Right hindlimb (tissue), 1 donor: ENCODE measurements at places on chromosomes 11 and 22.
A peak's percentile ranks its signal among the peaks of the same experiment; 100 is the strongest.

- DNase-seq = no peak
Measured at GRCh38 chr11:18754308-18754707, 28.3 kb upstream of the IGSF22 start.

DNA sequence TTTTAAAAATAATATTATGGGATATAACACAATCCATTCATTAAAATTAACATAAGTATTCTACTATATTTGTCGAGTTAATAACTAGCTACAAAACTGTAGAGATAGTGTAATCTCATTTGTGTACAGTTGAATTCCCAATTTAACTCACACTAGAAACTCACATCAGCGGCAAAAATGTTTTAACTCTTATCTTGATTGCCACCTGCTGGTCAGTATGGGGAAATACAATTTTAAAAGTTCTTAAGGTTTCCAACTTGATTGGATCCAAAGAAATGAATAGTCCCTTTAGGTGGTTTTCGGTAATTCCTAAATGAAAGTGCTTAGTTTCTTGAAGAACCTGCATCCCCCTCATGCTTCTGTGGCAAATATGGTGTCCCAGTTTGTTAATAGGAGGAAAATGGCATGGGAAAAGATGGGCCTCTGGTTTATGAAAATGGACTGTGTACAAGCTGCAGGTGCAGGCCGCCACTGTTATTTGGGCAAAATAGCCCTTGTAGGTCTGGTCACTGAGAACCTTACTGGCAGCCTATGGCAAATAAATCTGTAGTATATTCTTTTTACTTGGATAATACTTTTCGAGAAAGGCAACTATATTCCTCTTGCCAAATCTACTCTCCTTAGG, 33.7 kb upstream of the SLC17A6 start:
- no peak for DNase-seq

DNA sequence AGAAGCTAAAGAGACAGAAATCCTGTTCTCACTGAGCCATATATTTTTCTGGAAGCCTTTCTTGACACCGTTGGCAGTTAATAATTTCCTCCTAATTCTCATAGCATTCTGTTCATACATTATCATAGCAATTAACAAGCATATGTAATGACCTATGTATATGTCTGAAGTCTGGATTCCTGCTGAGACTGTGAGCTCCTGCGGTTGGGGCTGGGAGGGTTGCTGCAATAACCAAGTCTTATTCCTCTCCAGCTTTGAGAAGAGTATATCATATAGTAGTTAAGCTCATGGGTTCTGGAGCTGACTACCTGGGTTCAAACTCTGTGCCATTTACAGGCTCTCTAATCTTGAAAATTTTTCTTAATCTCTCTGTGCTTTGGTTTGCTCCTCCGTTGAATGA, 175.2 kb downstream of the MAML2 start:
- no peak for DNase-seq

DNA sequence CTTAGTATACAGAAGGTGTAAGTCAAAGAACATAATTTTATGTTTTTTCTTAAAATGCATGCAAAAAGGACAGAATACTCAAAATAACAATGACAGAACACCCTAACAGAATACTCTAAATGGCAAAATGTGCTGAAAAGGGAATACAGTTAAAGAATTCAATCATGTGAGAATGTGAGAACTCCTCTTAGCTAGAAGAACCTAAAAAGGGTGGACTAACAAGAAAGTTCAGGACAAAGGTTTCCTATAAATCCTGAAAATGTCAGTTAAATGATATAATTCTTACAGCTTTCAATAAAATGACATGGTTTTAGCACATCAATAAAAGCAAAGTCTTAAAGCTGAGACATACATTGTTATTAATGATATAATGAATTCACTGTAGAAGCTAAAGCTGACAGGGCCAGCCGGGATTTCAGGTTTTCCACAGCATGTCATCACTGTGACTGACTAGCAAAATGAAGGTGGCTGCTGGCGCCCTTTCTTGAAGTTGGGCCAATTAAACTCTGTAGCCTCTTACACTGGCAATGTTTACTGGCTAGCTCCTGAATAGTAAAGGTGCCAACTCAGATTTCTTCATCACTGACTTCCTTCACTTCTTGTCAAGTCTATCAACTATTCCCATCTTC, 244.4 kb downstream of the TTC28 start:
- DNase-seq = no peak

DNA sequence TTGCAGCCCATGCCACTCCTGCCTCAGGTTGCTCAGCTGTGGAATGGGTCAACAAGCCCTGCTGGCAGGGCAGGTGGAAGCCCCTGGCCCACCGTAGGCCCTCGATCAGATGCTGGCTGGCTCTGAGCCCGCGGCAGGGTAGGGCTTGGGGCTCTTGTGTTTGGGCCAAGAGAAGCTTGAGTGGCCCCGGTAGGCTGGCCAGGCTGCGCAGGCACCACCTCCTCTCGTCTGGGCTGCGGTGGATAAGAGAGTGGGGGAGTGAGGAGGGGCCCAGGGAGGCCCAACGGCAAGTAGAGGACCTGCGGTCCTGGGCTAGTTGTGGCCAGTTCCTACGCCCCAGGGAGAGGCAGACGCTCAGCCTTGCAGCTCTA, 115.2 kb downstream of the CEP164 start:
- DNase-seq = no peak

GRCh38 chr22:38403812-38404211, 51.2 kb downstream of the KCNJ4 start:
- DNase-seq = no peak

DNA sequence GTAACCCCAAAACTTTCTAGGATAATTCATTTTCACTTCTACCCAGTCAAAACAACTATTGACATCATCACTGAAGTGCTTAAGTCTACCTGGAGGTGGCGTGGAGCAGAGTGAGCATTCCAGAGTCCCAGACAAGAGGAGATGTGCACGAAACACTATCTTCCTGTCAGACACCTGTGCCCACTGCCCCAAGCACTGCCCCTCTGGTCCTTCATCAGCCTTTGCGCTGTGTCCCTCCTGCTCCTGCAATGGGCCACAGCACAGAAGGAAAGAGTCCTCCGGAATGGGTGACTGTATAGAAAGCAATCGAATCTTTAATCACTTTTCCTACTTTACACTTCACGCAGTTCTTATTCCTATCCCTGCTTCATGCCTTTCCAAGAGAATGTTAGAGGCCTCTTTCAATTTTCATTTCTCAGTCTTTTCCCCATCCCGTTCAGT, 512 bp upstream of the GRIA4 start:
- no peak for DNase-seq

DNA sequence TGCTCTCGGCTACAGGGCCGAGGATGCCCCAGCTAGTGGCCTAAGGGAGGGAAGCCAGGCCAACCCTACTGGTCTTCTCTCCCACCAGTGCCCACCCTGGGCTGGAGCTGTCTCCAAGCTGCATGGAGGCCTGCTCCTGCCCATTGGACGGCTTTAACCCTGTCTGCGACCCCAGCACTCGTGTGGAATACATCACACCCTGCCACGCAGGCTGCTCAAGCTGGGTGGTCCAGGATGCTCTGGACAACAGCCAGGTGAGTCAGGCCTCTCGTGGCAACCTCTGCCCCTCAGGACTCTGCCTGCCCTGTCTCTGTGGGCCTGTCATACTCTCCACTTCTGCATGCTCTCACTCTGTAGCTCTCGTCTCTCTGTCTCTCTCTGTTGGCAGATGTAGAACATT, 44.1 kb upstream of the TPBGL start:
- DNase-seq = no peak

- no peak for DNase-seq
Measured at GRCh38 chr11:128437136-128437535, 150.2 kb downstream of the ETS1 start.

DNA sequence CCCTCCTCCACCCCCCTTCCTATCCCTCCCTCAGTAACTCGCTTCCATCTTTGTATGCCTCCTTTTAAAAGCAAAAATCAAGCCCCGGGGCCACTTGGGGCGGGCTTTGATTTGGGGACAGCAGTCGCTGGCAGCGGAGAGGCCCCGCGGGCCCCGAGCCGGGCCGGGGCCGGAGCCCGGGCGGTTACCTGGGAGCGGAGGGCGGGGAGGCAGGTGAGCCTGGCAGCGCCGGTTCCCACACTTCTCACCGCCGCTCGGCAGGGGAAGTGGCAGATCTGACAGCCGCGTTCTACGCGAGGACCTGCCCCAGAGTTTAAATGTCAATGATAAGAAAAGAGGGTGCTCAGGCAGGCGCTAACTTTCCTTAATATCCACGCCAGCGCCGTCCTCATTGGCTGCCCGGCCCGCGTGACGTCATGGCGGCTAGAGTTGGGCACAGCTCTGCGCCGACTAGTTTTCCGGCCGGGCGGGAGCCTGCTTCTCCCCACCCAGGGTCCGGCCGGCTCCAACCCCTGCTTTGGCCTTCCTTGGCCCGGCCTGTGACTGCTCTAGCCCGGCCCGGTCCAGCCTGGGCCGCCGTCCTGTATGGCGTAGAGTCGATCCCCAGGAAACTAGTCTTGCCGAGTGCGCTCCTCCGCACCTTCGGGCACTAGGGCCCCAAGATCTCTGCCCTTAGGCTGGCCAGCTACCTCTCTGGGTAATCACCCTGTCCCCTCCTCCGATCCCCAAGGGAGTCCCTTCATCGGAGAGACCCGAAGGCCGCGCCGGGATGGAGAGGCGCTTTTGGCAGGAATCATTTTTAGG, 6.7 kb upstream of the PAX6 start:
- DNase-seq = peak; percentile 31

- DNase-seq = no peak
Measured at GRCh38 chr11:122717264-122717867, 61.8 kb downstream of the UBASH3B start.

- peak; percentile 73 for DNase-seq
Measured at GRCh38 chr11:86671531-86672006, 847 bp downstream of the ME3 start.

- DNase-seq = no peak
Measured at GRCh38 chr22:19059481-19060278, 62.5 kb downstream of the DGCR2 start.

- no peak for DNase-seq
Measured at GRCh38 chr11:61174949-61175348, 13.7 kb upstream of the VPS37C start.

DNA sequence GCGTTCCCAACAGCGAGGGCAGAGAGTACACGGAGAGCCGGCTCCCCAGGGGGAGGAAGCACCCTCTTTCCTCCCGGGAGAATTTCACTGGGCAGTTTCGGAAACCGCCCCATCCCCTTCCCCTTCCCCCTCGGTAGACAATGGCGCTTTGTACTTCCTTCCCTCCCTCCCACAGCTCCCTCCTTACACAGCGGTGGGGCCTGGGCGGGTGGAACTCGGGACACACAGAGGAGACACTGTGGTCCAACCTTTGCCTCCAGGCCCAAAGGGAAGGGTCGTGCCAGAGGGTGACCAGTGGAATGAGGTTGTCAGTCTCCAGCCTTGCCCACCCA, 4.3 kb downstream of the SMTN start:
- DNase-seq = peak; percentile 58

GRCh38 chr11:61062181-61062930, 39.9 kb upstream of the CD5 start:
- no peak for DNase-seq

DNA sequence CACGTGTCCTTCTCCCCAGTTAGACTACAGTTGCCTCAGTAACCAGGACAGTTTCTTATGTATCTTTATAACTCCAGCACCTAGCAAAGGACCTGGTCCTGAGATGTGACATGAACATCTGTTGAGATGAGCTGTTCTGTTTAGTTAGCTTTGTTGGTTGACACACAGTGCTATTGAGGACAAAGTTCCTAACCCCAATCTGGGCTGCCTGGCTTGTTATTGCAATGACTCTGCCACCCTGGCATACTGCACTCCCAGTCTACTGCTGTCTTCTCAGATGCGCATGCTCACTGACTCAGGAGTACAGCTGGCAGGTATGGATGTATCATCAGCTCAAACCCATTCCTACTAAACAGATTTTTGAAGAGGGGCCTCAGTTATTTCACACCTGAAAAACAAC, 7.4 kb downstream of the DESI1 start:
- DNase-seq = no peak

- DNase-seq = no peak
Measured at GRCh38 chr11:111449696-111450479, 62.3 kb downstream of the BTG4 start.

- no peak for DNase-seq
Measured at GRCh38 chr11:117201658-117202305, 2.6 kb downstream of the TAGLN start.

DNA sequence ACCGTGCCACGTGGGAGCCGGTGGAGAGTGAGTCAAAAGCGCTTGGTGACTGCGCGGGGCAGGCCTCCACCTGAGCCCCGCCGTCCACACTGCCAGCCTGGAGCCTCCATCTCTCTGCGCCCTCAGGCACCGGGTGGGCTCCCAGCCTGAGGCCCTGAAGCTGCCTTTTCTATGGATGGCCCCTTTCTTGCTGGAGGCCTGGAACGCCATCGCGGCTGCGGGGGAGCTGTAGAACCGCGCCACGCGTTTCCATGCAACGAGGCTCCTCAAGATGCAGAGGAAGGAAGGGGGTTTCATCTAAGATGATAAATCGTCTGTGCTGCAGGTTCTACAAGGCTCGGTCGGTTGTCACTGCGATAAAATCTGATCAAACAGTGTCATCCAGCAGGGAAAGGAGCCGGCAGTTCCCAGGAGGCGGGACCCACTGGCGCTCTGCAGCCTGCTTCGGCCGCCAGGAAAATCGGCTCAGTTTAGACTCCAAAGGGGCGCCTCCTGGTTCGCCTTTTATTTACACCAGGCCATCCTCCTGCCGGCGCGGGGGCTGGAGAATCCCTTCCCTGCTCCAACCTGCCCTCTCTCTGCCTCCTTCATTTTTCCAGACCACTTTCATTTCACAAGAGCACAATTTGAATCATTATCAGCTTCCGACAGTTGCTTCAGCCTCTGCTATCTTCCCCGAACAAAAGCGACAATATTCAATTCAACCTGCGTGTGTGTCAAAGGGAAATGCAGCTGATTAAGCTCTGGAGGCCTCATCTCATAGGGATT, 624.4 kb downstream of the BRD1 start:
- DNase-seq = no peak

DNA sequence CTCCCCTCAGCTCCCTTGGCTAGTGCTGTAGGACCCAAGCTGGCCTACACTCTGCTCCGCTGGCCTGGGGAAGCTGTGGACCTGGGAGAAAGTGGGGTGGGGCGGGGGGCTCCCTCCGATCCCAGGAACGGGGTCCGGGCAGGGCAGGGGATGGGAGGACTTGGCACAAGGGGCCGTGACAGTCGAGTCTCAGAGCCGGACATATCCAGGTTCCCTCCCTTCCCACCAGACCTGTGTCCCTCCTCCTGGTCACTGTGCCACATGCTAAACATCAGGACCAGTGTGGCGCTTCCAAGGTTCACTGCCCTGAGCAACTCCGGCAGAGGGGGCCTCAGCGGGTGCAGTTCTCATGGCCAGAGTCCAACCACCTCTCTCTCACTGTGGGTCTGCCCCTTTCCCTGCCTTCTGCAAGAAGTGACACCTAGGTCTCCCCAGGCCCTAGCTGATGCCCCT, 2.0 kb downstream of the DUSP8 start:
- DNase-seq = no peak

- DNase-seq = no peak
Measured at GRCh38 chr11:99676292-99676691, 655.5 kb downstream of the CNTN5 start.
